NCI-H1930 (cell line): ENCODE measurements at places on chromosomes 6 and 20.

DNA sequence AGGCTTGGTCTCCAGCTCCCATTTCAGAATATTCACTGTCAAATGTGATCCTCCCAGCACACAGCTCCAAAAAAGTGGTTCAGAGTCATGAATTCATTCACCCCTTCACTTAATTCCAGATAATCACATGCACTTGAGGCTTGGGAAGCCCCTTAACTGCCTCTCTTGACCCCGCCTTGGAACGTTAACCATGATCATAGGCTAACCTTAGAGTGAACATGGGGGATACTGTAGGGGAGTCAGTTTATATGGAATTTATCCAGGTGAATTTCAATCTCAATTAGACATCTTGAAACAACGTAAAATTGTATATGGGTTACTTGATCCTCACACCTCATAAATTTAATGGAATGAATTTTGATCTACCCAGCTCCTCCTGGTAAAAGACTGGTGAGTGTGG is 346.8 kb upstream of the ARID1B start:
- no peak for DNase-seq

DNA sequence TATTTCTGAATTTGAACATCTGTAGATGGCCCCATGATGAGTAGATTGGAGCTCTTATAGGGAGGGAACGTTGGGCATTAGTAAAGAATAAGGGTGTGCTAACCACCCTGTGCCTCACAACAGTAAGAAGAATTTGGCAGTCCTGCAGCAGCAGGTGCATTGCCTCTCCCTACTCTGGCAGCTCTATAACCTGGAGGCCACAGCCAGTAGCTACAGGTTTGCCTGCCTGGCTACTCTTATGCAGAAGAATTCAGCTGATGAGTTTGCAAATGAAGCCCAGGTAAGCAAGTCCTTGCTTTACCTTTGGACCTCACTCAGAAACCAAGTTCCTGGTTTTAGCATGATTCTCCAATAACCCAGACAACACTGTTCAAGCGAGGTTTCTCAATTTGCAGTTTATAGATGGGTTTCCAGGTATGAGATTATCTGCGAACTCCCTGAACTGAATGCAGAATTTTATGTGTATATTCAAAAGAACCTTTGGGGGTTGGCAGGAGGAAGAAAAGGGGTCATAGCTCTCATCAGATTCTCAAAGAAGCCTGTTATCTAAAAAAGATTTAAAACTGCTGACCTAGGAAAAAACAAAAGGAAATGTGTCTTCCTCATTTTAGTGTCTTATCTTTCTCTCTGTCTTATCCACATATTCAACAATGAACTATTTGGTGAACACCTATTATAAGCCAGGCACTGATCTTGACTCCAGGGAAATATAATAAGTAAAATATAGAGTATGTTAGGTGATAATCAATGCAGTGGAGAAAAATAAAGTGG is 18.9 kb downstream of the TREML1 start:
- DNase-seq = no peak

GRCh38 chr20:38180781-38181180 is 15.7 kb upstream of the TGM2 start:
- no peak for DNase-seq

GRCh38 chr20:3740615-3741301 is 8.3 kb downstream of the HSPA12B start:
- DNase-seq = no peak

- no peak for DNase-seq
These were observed 174.8 kb downstream of the IBTK start for GRCh38 chr6:82072751-82073150.

- DNase-seq = no peak
These were observed 763.9 kb downstream of the HACE1 start for GRCh38 chr6:104095661-104096416.

DNA sequence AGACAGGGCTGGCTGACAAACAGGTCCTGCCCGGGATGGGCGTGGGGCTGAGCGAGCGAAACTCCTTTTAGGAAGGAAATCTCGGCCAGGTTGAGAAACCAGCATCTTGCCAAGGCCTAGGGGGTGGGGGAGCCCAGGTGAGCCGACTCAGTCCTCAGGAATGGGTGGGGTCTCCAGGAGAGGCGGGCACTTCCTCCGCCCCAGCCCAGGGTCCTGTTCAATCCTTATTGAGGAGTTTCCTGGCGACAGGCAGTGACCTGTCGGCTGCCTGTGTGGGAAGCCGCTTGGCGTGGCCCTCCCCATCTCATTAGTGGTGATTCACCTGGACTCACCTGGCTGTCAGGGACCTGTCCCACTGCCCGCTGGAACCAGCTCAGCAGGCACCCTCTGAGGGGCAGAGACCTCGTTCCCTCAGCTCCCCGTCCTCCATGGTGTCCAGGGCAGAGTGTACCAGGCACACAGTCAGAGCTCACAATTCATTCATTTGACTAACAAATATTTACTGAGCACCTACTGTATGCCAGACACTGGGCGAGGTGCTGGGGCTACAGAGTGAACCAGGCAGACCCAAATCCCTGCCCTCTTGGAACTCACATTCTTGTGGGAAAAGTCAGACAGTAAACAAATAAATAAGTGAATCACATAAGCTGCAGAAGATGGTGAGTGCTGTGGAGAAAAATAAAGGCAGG is 51.1 kb downstream of the FGD2 start:
- DNase-seq = no peak

DNA sequence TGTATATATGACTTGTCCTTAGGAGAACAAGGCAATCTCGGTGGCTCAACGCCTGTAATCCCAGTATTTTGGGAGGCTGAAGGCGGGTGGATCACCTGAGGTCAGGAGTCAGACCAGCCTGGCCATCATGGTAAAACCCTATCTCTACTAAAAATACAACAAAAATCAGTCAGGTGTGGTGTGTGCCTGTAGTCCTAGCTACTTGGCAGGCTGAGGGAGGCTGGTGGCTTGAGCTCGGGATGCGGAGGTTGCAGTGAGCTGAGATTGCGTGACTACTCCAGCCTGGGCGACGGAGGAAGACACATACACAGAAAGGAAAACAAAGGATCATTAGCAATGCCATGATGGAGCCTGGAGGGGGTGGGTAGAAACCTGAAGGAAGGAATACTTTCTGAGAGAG is 166.6 kb upstream of the RREB1 start:
- DNase-seq = no peak

GRCh38 chr6:44002067-44002592 is 125.1 kb downstream of the MRPL14 start:
- DNase-seq = no peak

- DNase-seq = no peak
These were observed 8.3 kb downstream of the POM121L2 start for GRCh38 chr6:27303613-27304272.

DNA sequence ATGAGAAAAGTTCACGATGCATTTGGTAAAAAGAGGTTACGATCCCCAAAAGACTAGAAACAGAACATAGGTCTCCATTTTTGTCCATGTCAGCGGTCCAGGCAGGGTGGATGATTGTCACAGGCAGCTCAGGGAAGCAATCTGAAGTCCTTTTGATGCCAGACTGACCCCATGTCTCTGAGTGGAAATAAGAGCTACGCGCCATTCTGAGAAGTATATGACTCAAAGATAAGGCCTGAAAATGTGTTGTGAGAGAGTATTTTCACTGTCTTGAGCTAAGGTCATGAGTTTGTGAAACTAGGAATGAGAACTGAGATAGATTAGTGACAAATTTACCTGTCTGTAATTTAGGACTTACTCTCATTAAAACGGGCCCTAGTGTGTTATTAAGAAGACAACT is 69.5 kb downstream of the LYRM4 start:
- DNase-seq = no peak

DNA sequence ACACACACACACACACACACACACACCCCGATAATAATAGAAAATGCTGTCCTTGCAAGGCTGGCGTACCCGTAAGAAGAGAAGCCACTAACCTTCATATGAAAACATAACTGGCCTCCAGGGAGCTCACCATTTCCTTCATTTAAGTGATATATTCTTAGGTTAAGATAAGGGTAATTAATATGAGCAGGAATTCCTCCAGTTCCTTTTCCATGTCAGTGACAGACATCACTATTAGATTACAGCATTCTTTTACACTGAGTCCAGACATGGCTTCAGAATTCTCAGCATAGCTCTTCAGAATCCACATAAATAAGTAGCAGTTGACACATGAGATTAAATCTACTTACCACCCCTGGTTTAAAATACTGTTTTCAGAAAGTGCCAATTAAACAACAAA is 121.9 kb downstream of the SIM1 start:
- no peak for DNase-seq

GRCh38 chr6:5435449-5435848 is 174.1 kb downstream of the FARS2 start:
- no peak for DNase-seq

DNA sequence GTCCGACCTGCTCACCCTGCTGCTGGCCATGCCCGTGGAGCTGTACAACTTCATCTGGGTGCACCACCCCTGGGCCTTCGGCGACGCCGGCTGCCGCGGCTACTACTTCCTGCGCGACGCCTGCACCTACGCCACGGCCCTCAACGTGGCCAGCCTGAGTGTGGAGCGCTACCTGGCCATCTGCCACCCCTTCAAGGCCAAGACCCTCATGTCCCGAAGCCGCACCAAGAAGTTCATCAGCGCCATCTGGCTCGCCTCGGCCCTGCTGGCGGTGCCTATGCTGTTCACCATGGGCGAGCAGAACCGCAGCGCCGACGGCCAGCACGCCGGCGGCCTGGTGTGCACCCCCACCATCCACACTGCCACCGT is 885 bp downstream of the NTSR1 start:
- no peak for DNase-seq

DNA sequence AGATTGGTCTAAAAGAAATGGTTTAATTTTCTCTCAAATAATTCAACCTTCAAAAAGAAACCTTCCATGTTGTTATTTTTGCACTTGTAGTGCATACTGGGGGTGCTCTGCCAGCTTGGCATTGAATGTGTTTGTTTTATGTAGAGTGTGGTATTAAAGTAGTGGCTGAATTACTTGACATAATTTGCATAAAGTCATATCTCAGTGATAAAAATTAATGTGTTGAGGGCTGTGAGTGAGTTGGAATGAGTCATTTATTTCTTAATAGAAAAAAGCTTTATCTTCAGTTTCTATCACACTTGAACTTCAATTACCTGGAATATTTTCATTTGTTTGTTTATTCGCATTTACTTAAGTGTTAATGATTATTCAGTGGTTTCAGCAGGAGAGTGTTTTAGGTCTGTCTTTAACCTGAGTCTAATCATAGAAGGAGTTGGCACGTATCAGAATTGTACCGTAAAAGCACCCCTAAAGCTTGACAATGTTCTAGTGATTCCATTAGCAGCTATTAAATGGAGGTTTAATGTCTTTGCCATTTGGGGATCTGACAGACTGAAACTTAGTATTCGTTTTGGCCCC is 801.2 kb upstream of the FLRT3 start:
- DNase-seq = no peak

DNA sequence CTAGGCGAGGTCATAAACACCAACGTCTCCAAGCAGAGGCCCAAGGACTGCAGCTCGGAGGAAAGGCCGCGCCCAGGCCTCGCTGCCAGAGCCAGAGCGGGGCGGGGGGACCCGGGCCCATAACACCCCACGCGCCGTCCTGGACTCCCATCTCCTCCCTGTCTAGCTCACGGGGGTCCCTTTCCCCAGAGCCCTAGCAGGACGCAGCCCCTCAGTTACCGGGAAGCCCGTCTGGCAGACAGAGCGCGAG is 44.9 kb downstream of the MDFI start:
- no peak for DNase-seq

DNA sequence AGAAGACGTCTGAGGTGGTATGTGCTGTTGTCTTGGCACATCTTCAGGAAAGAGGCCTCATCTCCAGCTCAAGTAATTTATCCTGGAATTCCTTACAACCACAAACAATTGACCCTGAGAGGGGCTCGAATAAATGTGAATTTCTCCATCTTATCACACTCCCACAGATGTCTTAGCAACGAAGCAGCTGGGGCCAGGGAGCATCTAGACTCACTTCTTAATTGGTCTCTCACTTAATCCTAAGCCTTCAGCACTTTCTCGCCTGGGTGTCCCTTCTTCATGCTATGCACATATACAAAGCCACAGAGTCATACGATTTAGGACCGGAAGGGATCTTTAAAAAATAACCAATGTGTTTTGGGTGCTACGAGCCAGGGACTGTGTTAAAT is 27.1 kb downstream of the PCK1 start:
- no peak for DNase-seq

GRCh38 chr20:44120676-44121425 is 66.1 kb downstream of the JPH2 start:
- DNase-seq = no peak

- DNase-seq = no peak
These were observed 232.5 kb downstream of the RFPL4B start for GRCh38 chr6:112579601-112580000.

GRCh38 chr6:35220711-35221110 is 7.0 kb downstream of the SCUBE3 start:
- DNase-seq = no peak

DNA sequence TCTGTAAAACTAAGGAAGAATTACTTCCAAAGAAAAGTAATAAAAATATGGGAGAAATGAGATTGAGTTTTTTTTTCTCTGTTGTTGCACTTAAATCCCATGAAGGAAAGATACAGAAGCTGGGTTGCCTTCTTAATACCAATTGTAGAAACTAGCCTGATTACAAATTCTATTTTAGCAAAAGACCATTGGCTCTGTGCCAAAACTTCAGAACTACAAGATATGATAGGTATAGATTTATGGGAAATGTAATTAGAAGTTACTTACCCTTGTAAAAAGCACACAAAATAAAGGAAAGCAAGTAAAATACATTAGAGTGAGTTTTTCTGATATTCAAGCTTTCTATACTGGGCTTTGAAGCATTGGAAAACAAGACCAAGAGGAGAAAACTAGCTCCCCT is 73.5 kb upstream of the SCGN start:
- no peak for DNase-seq

- DNase-seq = no peak
These were observed 44.1 kb downstream of the PREX1 start for GRCh38 chr20:48783533-48784272.

- no peak for DNase-seq
These were observed 625.7 kb downstream of the HTR1B start for GRCh38 chr6:76837564-76837963.

DNA sequence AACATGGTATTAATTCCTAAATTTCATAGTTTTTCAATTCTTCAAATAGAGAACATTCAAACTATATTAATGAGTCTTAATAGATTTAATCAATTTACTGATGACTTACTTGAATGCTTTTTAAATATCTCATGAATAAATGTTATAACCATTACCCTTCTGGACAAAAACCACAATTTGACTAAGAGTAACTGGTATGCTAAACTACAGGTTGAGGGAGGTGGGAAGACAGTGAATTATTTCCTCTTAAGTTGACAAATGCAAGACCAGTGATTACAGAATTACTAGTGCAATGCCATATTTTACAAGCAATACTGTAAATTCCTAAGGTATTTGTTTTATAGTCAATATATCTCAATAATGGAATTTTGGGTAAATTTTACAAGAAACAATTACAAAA is 65.1 kb downstream of the REV3L start:
- DNase-seq = no peak

DNA sequence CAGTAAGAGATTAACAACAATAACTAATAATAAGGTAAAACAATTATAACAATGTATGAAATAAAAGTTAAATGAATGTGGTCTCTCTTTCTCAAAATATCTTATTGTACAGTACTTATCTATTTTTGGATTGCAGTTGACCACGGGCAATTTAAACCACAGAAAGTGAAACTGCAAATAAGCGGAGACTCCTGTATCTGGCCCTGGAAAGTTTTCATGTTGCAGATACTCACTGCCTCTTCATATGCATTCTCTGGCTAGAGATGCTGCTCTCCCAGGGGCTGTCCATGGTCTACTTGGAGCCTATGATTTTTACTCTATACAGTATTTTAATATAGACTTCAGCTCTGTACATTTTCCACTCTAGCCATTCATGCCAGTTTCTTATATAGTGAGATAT is 230.8 kb downstream of the FUT9 start:
- DNase-seq = no peak
